ENCODE measurements at places on chromosomes 1 and 21.

DNA sequence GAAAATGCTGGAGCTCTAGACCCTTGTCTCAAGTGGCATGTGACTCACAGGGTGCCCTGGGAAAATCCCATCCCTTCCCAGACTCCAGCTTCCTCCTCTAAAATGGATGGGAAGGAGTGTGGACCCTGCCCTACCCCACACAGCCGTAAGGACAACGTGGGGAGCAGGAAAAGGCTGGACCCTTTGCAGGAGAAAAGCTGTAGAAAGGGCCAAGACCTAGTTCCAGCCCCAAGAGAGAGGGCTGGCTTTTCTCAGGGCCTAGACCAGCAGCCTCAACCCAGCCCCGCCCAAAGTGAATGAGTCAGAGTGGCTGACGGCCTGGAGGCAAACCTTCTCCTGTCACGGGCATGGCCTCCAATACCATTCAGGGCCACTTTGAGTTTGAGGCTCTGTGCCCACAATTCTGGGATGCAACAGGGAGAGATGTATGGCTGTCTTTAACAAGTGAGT, 1.1 kb downstream of the LAMB3 start:
- peak; percentile 46 for DNase-seq

GRCh38 chr21:46111193-46111571, 13.3 kb downstream of the COL6A2 start:
- DNase-seq = no peak

DNA sequence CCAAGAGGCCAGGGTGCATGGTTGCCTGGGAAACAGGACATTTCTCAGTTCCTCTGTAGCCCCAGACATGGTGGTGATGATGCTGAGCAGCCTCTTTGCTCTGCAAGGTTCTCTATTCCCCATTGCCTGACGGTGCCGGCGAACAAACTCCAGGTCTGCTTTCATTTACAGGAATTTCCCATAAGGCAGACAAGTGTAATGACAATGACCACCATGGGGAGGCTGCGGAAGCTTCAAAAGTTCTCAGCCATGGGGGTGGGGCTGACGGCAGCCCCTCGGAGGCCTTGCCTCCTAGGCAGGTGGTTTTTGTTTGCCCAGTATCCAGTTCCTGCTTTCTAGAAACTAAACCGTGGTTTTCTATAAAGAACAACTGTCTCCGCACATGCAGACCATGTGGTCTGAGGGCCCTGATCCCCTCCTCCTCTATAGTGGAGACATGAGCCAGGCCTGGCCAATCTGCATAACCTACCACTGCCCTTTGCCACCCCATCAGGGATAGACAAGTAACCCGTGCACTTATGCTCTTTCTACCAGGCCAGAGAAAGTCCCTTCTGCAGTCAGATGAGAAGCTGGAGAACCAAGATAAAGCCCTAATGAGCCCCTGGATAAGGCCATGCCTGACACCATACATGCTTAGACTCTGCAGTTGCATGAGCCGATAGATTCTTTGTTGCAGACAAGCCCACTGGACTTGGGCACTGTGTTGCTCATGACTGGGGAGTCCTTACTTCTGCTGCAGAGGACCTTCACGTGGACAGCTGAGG, 54.1 kb downstream of the LDLRAD2 start:
- DNase-seq = peak; percentile 42

DNA sequence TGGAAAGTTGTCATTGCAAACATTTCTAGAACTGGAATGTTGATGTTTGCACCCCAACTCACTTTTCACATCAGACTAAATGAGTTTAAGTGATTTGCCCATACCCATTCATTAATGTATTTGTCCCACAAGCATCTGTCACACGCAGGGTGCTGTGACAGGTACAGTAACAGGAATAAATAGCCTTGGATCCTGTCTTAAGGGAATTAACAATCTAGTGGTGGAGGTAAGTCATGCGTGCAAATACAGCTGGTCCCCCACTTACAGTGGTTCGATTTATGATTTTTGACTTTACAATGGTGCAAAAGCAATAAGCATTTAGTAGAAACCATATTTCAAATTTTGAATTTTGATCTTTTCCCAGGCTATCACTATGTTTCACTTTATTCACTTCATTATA, 17.5 kb upstream of the PRDM2 start:
- no peak for DNase-seq

DNA sequence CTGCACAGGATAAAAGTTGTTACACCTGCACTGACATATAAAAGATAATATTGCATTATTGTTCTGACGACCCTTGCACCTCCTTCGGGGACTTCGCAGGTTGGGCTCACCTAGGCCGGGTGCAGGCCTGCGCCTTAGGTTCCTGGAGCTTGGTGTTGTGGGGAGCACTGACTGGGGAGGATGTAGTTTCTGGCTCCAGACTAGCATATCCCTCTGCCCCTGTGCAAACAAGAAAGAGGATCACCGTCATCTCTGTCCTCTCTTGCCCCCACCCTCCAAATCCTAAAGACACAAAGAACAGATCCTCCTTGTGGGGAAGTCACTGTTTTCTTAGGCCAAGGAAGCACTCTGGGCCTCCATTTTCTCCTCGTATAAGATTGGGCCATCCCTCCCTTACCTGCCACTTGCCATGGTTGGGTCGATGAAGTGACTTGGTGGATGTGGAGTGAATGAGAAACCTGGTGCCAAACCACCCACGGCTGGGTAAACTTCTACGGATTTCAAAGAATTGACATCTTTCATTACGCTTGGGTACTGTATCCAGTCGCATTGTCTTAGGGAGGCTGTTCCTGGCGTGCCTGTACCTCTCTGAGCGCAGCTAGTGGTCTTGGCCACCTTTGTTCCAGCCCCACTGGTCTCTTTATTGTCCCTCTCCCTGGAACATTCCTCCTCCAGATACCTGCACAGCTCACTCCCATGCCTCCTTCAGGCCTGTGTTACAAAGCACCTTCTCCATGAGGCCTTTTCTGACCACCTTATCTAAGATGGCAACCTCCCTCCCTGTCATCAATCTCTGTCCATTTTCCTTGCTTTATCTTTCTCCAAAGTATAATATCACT, 34.4 kb upstream of the PKP1 start:
- DNase-seq = no peak

DNA sequence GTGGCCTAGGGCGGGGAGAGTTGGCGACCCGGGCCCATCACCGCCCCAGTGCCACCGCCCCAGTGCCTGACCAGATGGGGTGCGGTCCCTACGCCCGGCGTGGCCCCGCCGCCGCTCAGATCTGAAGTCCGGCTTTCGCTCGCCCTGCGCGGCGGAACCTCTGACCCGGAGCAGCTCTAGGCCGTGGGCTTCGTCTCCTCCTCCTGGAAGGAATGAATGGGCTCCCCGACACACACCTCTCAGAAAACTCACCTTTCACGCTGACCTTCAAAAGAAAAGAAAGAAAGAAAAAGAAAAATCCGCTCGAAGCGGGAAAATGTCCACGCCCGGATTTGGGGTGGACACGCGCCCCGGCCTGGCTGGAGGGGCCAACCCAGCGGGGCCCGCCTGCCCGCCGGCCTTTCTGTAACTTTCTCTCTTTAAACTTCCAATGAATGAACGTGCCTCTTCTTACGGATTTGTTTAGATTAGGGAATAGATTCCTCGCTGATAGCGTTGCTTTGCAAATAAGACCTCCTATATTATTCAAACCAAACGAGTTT, 5.4 kb upstream of the SIM2 start:
- DNase-seq = no peak

- DNase-seq = no peak
Measured at GRCh38 chr1:31502253-31502652, 74.1 kb upstream of the TINAGL1 start.

DNA sequence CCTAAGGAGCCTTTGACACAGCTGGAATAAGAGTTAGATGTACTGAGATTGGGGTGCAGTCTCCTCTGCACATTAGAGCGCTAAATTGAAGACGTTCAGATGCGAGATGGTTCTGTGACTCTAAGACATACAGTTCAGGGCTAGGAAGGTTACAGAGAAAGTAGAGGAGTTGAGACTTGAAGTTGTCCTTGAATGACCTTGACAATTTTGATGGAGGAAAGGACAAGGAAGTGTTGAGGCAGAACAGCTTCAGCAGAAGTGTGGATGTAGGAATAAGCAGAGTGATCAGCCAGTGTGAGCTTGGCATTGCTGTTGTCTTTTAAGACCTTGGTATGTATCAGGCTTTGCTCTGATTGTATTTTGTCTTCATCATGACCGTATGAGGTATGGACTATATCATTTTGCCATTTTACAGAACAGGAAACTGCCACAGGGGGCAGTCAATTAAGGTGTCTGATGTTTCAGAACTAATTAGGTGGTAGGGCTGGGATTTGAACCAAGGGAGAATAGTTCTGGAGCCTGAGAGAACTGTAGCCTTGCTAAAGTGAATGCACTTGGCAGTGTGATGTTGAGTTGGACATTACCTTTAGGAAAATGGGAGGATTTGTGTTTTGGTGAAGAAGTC, 9.2 kb downstream of the TTF2 start:
- DNase-seq = no peak

- DNase-seq = no peak
Measured at GRCh38 chr1:183844806-183845205, 39.9 kb downstream of the RGL1 start.

DNA sequence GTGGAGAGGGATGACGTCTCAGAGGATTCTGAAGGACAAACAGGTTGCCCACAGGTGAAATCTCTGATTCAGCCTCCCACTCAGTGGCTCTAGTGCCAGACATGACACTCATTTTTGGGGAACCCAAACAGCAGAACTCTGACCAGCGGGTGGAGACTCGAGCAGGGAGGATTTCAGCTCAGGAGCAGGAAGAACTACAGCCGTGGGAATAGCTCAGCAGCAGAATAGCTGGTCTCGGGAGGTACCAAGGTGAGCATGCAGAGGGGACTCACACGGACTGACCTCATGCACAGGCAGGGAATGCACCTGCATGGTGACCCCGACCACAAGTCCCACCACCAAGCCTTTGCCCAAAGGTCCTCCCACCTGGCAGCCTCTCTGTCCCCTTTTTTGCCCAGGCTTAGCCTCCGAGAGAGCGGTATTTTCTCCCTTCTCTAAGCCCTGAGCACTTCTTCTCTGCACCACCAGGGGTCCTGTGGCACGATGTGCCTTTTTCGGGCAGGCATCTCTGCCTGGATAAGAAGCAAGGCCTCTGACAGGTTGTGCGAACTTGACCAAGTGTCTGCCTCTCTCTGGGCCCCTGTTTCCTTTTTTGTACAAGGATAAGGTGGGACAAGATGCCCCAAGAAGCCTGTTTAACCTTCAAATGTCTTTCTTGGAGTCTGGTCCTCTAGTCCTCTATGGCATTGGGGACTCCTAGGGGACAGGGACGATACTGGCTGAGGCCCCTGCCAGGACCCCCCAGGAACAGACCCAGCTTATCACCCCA, 8.8 kb upstream of the FGR start:
- peak; percentile 74 for DNase-seq

DNA sequence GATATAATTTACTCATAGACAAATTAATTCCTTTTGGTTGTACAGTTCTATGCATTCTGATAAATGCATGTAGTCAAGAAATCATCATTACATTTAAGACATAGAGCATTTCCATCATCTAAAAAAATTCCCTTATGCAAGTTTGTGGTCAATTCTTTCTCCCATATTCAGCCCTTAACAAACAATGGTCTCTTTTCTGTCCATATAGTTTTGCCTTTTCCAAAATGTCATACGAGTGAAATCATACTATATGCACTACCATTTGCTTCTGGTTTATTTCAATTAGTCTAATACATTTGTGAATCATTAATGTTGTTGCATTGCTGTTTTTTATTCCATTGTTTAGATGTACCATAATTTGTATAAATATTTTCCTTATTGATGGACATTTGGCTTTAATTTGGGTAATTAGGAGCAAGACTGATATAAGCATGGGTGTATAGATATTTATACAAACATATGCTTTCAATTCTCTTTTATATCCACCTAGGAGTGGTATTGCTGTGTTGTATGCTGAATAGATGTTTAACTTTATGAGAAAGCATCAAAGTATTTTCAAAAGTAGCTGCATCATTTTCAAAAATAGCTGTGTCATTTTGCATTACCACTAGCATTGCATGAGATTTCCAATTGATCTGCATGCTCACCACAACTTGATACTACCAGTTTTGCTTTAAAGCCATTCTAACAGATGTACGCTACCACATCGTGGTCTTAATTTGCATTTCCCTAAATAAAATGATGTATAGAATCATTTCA, 397.0 kb upstream of the ADAMTS5 start:
- DNase-seq = no peak

GRCh38 chr1:234062166-234062565, 157.7 kb downstream of the SLC35F3 start:
- no peak for DNase-seq

- peak; percentile 84 for DNase-seq
Measured at GRCh38 chr1:19918057-19918456, 5.4 kb downstream of the PLA2G2E start.

- no peak for DNase-seq
Measured at GRCh38 chr1:11735531-11735853, 444 bp upstream of the AGTRAP start.

DNA sequence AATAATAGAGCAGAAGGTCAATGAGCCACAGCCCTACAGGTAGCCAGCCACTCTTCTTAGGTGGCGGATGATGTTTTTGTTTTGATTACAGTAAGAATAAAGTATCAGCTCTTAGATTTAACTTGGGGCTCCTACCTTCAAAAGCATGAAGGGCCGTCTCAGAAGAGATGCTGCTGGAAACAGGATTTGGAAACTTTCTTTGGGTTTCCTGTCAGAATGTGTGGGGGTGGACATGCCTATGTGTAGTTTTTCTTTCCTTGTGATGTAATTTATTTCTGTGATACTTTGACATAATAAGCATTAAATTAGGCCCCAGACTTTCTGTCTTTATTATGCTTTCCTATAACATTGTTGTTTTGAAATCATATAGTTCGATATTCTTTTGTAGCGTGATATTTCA, 1.5 kb downstream of the RAP1A start:
- DNase-seq = no peak

DNA sequence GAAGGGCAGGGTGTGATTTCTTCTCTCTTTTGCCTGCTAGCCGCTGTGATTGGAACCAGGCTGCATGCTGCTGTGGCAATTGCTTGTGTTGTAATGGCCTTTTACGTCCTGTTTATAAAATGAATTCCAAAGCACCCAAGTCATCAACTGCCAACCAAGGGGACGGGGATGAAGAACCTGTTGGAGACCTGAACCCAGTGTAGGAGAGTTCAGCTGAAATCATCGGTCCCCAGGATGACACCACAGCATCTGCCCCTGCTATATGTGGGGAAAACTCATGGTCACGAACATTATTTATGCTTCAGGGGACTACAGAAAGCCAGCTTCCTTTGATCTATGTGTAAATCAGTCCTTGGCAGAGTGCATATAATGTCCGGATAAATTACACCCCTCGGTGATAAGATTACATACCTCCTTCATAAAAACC, 3.8 kb downstream of the TMEM167B start:
- DNase-seq = no peak

Data from HEK293T (cell line).